ENCODE measurements at places on chromosomes 5 and 9.

- DNase-seq = no peak
Measured at GRCh38 chr5:149550594-149551226, 529 bp downstream of the CSNK1A1 start.

GRCh38 chr5:89988129-89988810 is 421.3 kb downstream of the CETN3 start:
- no peak for DNase-seq

DNA sequence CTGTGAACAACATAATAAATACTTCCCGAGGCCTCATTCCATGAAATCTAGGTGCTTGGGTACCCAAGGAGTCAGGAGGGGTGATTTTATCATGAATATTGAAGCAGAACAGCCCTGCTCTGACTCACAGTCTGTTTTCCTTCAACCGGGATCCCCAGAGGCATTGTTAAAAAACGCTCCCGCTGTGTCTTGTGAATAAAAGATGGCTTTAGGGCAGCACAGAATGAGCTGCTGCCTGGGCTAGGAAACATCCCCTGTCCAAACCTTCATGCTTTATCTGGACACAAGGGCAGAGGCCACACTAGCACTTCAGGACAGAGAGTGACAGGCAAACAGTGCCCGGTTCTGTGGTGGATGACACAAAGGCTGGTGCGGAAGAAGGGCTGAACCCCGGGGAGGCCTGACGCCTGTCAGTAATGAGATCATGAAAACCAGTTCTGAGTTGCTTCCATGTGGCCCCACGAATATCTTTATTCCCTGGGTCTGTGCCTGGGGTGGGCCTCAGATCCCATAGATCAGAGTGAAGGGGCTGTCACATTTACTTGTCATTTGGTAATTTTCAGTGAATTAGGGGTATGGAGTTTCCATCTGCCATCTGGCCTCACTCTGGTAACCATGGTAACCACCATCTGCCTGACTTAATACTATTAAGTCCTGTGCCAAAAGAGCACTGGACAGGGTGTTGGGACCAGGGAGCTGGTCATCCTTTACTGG is 2.6 kb downstream of the IGFBPL1 start:
- DNase-seq = no peak

DNA sequence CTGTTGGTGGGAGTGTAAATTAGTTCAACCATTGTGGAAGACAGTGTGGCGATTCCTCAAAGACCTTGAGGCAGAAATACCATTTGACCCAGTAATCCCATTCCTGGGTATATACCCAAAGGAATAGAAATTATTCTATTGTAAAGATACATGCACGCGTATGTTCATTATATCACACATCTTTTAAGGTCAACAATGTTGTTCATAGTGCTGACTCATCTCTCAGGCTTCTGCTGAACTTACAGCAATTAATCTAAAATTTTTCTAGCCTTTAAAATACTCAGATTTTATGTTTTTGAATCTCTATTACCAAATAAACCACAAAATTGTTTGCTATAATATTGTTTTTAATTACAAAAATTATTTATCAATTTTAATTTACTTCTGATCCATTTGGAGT is 38.8 kb upstream of the ZNF618 start:
- DNase-seq = no peak
